ENCODE measurements at places on chromosomes 6 and 20.

GRCh38 chr20:43508604-43509040 lies 1.1 kb downstream of the L3MBTL1 start:
- no peak for DNase-seq

DNA sequence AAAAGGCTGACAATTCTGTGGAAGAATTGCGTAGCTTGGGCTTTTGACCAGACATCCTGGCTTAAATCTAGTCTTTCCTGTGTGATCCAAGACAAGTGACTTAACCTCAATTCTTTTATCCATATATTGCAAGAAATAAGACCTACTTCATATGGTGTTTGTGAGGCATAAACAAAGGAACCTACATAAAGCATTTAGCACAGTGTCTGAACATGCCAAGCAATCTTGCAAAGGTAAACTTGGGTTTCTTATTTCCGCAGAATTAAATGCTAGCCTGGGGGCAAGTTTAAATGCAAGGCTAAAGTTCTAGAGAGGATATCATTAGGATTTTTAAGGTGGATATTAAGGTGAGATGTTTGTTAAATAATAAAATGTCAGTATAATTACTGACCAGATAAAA lies 47.9 kb downstream of the HDDC2 start:
- DNase-seq: no peak

- no peak for DNase-seq
Observed at GRCh38 chr6:126535138-126535537, 195.2 kb downstream of the CENPW start.

GRCh38 chr20:8424010-8424409 lies 291.9 kb downstream of the PLCB1 start:
- no peak for DNase-seq

- DNase-seq: no peak
Observed at GRCh38 chr6:56686429-56686828, 43.7 kb upstream of the DST start.

DNA sequence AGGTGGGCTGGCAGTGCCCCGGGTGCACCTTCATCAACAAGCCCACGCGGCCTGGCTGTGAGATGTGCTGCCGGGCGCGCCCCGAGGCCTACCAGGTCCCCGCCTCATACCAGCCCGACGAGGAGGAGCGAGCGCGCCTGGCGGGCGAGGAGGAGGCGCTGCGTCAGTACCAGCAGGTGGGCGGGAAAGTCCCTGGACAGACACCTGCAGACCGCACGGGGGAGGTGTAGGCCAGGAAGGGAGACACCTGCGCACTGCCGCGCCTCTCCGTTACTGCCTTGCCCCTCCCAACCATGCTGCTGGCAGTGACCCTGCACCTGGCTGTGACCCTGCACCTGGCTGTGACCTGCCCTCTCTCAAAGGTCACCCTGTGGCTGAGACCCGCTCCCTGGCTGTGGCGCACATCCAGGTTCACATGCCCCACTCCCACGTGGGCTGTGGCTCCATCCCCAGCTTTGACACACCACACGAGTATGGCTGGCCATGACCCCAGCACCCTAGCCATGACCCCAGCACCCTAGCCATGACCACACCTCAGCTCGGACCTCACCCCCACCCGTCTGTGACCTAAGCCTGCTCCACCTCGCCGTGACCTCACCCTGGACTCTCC lies 11.6 kb downstream of the RBCK1 start:
- DNase-seq: peak; percentile 81

DNA sequence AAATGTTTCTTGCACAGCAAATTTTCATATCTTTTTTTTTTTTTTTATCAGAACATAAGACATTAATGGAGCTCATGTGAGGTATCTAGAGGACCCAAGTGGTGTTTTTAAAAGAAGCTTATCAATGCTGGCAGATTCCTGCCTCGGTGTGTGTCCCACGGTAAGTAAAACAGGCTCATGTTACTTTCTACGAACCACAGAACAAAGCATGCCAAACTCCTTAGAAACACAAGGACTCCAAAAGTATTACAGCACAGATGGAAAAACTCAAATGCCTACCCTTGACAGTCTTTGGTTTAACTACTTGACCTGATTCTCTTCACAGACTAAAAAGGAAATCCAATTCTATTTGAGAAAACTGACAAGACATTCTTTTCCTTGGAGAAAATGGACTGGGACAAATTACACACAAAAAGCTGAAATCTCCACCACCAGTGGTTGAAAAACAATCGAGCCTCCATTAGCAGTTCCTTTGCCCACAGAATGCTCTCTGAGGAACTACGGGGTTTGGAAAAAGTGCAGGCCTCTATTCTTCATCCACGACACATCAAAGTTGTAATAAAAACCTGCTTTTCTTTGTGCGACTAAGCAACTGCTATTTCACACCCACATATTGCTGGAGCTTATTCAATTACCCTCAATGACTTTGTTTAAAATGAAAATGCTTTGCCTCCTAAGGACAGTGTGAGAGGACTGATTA lies 5.4 kb downstream of the METTL24 start:
- no peak for DNase-seq

DNA sequence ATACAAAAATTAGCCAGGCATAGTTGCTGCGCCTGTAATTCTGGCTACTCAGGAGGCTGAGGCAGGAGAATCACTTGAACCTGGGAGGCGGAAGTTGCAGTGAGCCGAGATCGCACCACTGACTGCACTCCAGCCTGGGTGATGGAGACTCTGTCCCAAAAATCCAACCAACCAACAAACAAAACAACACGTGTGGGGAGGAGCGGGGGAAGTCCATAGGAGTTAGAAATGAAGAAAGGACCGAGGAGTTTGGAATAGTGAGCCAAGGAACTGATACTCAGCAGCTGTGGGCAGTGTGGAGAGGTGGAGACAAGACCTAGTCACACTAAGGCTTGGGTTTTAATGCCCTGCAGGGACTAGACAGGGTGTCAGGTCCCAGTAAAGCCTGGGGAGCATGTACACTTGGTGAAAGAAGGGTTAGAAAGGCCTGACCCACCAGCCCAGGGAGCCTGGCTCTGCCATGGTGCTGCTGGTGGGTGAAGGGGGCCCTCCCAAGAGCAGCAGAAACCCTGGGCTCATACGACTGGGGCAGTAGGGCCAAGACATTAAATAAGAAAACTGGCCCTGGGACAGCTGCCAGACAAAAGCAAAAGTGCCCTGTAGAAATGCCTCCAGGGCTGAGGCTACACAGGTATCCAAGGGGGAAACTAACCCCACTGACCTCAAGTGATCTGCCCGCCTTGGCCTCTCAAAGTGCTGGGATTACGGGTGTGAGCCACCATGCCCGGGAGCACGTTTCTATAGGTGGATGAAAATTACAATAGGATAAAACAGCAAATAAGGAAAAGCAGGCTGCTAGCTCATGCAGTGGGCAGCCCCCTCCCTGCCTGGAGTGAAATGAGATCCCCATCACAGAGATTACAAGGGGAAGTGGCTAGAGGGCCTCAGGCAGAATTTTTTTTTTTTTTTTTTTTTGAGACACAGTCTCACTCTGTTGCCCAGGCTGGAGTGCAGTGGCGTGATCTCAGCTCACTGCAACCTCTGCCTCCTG lies 58.0 kb downstream of the MYH7B start:
- no peak for DNase-seq

GRCh38 chr6:131281471-131282270 lies 146.4 kb downstream of the AKAP7 start:
- DNase-seq: no peak

DNA sequence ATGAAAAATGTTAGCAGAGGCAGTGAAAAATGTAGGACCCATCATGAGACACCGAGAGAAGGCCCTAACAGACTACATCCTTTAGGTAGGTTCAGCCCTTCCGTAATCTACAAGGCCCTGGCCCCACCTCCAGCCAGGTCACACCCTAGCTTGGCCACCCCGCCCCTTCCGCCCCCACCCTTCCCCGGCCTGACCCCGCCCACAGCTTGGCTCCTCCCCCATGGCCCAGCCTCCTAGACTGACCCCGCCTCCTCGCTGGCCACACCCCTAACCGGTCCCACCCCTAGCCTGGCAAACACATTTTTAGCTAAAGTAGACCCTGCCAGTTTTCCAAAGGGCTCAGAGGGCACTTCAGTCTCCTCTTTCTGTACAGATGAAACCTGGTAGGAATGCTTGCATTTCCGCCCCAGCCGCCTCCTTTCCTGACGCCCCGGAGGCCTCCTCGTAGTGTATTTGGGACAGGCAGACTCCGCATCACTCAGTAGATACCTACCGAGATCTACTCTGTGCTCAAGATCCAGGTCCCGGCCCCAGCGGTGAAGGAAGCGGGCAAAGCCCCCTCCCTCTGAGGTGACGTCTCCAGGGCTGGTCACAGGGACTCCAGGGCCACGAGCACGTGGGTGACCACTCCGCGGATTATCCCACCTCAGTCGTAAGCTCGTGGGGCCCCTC lies 443.5 kb downstream of the PREX1 start:
- no peak for DNase-seq

DNA sequence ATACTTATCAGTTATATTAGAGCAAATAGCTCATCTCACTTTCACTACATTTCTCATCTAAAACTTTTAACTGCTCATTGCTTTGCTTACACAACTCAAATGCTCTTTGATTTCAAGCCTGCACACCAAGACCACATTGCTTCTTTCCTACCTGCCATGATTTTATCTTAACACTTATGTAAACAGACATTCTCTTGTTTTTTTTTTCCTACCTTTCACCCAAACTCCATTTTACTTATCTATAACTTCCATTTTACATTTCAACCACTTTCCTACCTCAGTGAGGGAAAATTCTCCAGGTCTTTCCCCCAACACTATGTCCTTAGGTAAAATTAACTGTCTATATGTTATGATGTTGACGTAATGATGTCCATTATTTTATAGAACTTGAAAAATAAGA lies 24.0 kb downstream of the REPS1 start:
- no peak for DNase-seq

GRCh38 chr6:75299801-75300530 lies 15.4 kb upstream of the TMEM30A start:
- no peak for DNase-seq

GRCh38 chr20:25532971-25533391 lies 52.4 kb downstream of the NINL start:
- DNase-seq: no peak

GRCh38 chr6:96532399-96532798 lies 10.8 kb downstream of the UFL1 start:
- DNase-seq: peak; percentile 1
